ENCODE measurements at places on chromosomes 5 and 9.

- no peaks in the 10 kb centered on the region for H3K27me3 ChIP-seq
- DNase-seq = no peak
- H3K4me3 ChIP-seq = no peak overlapping the region
- no peak overlapping the region for H3K27ac ChIP-seq
- peaks cover 9% of the 10 kb centered on the region for H3K4me1 ChIP-seq
Measured at GRCh38 chr5:74761241-74761640, 5.7 kb downstream of the GFM2 start.

- no peak for DNase-seq
- H3K4me1 ChIP-seq = no peaks in the 10 kb centered on the region
- no peaks in the 10 kb centered on the region for H3K27me3 ChIP-seq
- H3K4me3 ChIP-seq = no peak overlapping the region
Measured at GRCh38 chr9:96411129-96411838, 6.9 kb downstream of the ZNF367 start.

DNA sequence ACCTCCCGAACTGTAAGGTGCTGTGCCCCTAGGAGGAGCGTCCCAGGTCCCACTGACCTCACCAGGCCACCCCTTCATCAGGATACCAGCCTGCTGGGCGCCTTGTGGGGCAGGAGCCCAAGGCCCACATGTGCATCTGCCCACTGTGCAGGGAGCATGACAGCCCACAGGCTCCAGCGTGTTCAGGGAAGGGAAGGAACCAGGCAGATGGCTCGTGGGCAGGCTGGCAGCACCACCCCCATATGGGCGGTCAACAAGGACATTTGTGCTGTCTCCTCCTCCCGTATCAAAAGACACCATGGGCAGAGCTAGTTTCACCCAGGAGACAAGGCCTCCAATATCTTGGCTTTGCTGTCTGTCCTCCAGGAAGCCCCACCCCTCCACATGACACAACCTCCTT lies 85.5 kb upstream of the PPP1R26 start:
- DNase-seq = no peak
- H3K4me1 ChIP-seq = no peaks in the 10 kb centered on the region
- H3K27me3 ChIP-seq = peaks cover 10% of the 10 kb centered on the region
- no peaks in the 10 kb centered on the region for H3K36me3 ChIP-seq

- H3K27ac ChIP-seq = no peak overlapping the region
- H3K4me1 ChIP-seq = no peaks in the 10 kb centered on the region
- DNase-seq = no peak
- H3K27me3 ChIP-seq = no peaks in the 10 kb centered on the region
- no peak overlapping the region for H3K4me3 ChIP-seq
Measured at GRCh38 chr5:104186510-104186909, 623.9 kb upstream of the NUDT12 start.

GRCh38 chr5:127766676-127767335 lies 63.6 kb downstream of the CCDC192 start:
- no peak overlapping the region for H3K27ac ChIP-seq
- H3K4me3 ChIP-seq = no peak overlapping the region
- no peaks in the 10 kb centered on the region for H3K27me3 ChIP-seq
- no peaks in the 10 kb centered on the region for H3K36me3 ChIP-seq

DNA sequence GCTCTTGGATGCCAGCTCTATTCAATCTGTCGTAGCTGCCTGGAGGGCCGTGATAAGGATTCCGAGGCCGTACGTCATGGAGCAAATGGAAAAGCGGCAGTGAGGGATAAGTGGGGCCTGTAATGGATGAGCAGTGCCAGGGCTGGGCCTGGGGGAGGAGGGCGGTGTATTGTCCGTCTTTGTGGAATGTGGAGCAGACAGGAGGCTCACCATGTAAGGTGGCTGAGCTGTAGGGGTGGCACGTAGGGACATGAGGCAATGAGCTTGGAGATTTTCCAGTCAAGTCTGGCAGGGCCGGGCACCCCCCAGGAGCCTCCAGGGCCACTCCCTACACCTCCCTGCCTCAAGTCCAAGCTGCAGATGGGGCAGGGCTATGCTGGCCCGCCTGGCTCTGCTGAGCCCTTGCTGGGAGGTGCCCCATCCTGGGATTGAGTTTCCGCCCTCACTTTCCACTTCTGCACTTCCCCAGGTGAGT lies 29.2 kb downstream of the NCS1 start:
- H3K36me3 ChIP-seq = peaks cover 31% of the 10 kb centered on the region
- H3K4me3 ChIP-seq = no peak overlapping the region
- no peaks in the 10 kb centered on the region for H3K27me3 ChIP-seq
- no peak overlapping the region for H3K27ac ChIP-seq
- no peak for DNase-seq

GRCh38 chr5:151683444-151683843 lies 3.3 kb downstream of the SPARC start:
- peaks cover 30% of the 10 kb centered on the region for H3K4me1 ChIP-seq
- no peaks in the 10 kb centered on the region for H3K27me3 ChIP-seq
- peaks cover 54% of the 10 kb centered on the region for H3K36me3 ChIP-seq
- no peak for DNase-seq
- peak overlapping the region; percentile 86 for H3K4me3 ChIP-seq
- H3K27ac ChIP-seq = peak overlapping the region; percentile 90

DNA sequence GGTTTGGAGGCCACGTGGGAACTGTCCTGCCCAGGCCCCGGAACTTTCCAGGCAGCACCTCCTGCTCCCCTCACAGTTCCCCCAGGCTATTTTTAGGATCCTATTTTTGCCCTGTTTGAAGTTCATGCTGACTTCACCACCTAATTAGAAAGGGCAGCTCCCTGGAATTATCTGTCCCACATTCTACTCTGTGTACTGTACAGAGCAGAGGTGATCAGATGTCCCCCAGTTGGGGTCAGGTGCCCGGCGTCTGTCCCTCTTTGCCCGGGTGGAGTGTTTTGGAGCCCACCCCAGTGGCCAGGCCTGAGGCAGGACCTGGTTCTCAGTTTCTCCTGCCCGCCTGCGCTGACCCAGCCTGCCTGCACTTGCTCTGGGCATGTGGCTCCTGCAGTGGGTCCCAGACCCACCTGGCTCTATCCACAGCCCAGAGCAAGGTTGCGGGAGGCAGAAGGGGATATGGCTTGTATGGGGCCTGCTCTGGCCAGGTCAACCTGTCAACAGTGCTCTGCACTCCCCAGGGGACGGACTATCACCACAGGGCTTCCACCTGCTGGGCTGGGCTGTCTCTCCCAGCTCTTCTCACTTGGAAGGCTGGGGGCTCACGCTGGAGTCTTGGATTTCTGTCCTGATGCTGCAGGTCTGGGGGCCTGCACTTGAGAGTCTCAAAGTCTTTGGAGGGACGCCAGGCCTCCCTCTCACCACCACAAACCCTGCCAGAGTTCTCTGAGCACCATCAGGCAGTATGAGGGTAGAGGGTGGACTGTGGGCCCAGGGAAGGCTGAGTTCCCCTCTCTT lies 268.3 kb downstream of the GADD45G start:
- H3K27me3 ChIP-seq = no peaks in the 10 kb centered on the region
- no peaks in the 10 kb centered on the region for H3K36me3 ChIP-seq
- DNase-seq = no peak
- no peak overlapping the region for H3K4me3 ChIP-seq
- no peak overlapping the region for H3K27ac ChIP-seq
- H3K4me1 ChIP-seq = peaks cover 13% of the 10 kb centered on the region

- H3K36me3 ChIP-seq = no peaks in the 10 kb centered on the region
- H3K27ac ChIP-seq = no peak overlapping the region
- peak; percentile 78 for DNase-seq
- peak overlapping the region; percentile 71 for H3K4me3 ChIP-seq
Measured at GRCh38 chr5:1644810-1645571, 121.2 kb upstream of the LPCAT1 start.
